ENCODE measurements at places on chromosomes 16 and 17.
A peak's percentile ranks its signal among the peaks of the same experiment; 100 is the strongest.

- DNase-seq = peak; percentile 56
Measured at GRCh38 chr17:17514993-17515933, 19.1 kb upstream of the RASD1 start.

DNA sequence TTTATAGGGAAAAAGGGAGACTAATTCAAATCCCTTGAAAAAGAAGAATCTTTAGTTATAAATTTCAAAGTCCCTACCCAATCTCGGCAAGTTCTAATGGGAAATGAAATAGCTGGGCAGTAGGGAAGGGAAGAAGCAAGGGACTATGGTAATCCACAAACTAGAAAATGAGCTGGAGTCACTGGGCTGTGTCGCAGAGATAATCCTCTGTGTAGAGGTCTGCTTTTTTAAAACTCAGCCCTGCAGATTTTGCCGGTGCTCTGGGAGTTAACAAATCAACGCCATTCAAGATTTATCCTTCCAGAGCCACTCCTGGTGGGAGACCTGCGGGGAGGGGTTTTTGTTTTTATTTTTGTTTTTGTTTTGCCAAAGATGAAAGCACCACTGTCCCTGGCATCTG, 20.8 kb downstream of the SNX11 start:
- no peak for DNase-seq

GRCh38 chr16:1167276-1168107, 14.6 kb downstream of the CACNA1H start:
- no peak for DNase-seq

DNA sequence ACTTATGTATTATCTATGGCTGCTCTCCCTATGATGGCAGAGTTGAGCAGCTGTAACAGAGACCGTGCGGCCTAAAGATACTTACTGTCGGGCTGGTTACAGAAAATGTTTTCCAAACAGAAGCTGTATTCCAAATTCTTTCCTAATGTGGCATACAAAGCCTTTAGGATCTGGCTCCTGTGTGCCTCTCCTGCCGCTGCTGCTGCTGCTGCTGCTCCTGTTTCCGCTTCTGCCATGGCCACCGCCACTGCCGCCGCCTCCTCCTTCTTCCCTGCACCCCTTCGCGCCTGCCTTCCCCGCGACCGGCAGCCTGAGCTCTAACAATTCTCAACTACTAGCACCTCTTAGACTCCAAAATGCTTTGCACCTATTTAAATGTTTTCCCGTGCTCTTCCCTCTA, 263.9 kb upstream of the TBX2 start:
- DNase-seq = no peak

- DNase-seq = no peak
Measured at GRCh38 chr17:70767102-70767701, 597.9 kb downstream of the KCNJ2 start.

All from fibroblast of skin of left biceps (primary cell).